DND-41 (cell line): ENCODE measurements at places on chromosomes 7 and 10.

- no peak for DNase-seq
These were observed 259.7 kb downstream of the DNAJB6 start for GRCh38 chr7:157596471-157596870.

DNA sequence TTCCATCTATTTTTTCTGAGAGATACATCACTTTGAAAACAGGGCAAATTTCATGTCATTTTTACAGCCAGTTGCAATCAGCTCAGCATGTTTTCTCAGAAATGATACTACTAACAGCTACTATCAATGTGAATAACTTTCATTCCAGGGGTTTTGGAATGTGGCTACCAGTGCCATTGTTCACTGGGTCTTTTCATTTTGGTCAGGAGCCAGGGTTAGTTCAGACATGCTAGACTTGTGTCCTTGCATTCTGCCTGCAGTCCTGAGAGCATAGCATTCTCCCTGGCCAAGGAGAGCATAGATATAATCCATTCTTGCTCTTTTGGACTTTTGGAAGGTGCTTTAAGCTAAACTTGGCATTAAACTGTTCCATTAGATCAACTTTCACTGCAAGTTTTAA is 160.9 kb upstream of the NEBL start:
- no peak for DNase-seq

DNA sequence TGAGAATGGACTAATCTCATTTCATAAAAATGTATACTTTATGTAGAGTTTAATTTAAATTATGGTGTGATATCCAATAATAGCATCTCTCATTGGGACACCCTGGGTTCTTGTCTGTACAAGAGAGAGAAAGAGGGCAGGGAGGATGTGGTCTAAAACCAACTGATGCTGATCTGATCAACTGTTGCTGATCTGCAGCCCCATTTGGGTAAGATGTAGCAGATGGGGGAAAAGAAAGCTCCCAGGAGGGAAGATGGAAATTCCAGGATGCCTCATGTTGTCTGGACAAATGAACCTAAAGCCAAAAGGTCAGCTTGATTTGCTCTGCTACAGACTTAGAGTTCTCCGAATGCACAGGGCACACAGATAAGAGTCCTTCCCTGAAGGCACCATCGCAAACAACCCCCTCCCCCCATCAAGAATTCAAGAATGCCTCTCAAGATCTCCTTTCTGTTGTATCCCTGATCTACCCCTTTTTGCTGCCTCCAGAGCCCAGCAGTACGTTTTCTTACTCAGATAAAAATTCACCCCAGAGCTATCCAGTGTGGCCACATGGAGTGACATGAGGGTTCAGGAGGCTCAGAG is 171.4 kb upstream of the INHBA start:
- no peak for DNase-seq

DNA sequence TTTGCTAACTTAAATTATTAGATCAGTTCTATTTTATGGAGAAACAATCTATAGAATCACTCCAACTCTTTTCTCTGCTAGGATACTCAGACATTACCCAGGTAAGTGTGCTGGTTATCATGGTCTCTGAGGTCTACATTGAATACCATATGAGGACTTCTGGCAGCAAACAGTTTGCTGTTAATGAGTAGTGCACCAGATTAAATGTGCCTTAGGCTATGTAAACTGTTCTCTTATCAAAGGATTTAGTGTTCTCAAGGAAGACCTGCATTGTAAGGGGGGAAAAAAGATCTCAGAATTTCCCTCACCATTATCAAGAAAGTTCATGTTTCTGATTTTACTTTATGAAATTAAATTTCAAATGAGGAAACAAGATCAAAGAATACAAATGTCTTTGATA is 107.5 kb downstream of the ITGB8 start:
- no peak for DNase-seq

GRCh38 chr10:74113546-74113945 is 37.1 kb downstream of the AP3M1 start:
- DNase-seq = no peak

- no peak for DNase-seq
These were observed 125.4 kb downstream of the ITIH5 start for GRCh38 chr10:7541137-7542087.

GRCh38 chr10:109591601-109592000 is 331.7 kb downstream of the XPNPEP1 start:
- DNase-seq = no peak
